ENCODE measurements at places on chromosomes 5 and 9. TPM values are rescaled to one million over a fixed set of nuclear protein-coding genes. Genes with fewer than 3 reads are reported as not detected.

GRCh38 chr9:98215821-98216220 is 23.4 kb upstream of the CORO2A start:
- H3K36me3 ChIP-seq = no peaks in the 10 kb centered on the region
- DNase-seq = no peak
- H3K4me3 ChIP-seq = no peak overlapping the region
- no peaks in the 10 kb centered on the region for H3K4me1 ChIP-seq
- H3K27me3 ChIP-seq = no peaks in the 10 kb centered on the region

- H3K27ac ChIP-seq = no peak overlapping the region
- no peak overlapping the region for H3K4me3 ChIP-seq
- no peak for DNase-seq
- H3K27me3 ChIP-seq = no peaks in the 10 kb centered on the region
- no peaks in the 10 kb centered on the region for H3K4me1 ChIP-seq
Observed at GRCh38 chr9:33236571-33236970, 3.4 kb upstream of the SPINK4 start.

- H3K36me3 ChIP-seq = no peaks in the 10 kb centered on the region
- H3K4me3 ChIP-seq = no peak overlapping the region
- H3K27me3 ChIP-seq = no peaks in the 10 kb centered on the region
- peaks cover 8% of the 10 kb centered on the region for H3K4me1 ChIP-seq
- no peak for DNase-seq
- H3K27ac ChIP-seq = no peak overlapping the region
Observed at GRCh38 chr9:84699984-84700383, 30.5 kb downstream of the NTRK2 start.

Gene SLC23A1
- total RNA-seq = 0.10 TPM

Gene PCDHB9
- total RNA-seq = 5.4 TPM
